ENCODE measurements at places on chromosomes 2 and 18.

- peak; percentile 9 for DNase-seq
These were observed 102.4 kb downstream of the GALNT3 start for GRCh38 chr2:165691615-165692014.

GRCh38 chr2:172252154-172252553 lies 149.5 kb upstream of the DLX2 start:
- DNase-seq = no peak

GRCh38 chr2:147214914-147215313 lies 629.9 kb upstream of the ACVR2A start:
- no peak for DNase-seq

DNA sequence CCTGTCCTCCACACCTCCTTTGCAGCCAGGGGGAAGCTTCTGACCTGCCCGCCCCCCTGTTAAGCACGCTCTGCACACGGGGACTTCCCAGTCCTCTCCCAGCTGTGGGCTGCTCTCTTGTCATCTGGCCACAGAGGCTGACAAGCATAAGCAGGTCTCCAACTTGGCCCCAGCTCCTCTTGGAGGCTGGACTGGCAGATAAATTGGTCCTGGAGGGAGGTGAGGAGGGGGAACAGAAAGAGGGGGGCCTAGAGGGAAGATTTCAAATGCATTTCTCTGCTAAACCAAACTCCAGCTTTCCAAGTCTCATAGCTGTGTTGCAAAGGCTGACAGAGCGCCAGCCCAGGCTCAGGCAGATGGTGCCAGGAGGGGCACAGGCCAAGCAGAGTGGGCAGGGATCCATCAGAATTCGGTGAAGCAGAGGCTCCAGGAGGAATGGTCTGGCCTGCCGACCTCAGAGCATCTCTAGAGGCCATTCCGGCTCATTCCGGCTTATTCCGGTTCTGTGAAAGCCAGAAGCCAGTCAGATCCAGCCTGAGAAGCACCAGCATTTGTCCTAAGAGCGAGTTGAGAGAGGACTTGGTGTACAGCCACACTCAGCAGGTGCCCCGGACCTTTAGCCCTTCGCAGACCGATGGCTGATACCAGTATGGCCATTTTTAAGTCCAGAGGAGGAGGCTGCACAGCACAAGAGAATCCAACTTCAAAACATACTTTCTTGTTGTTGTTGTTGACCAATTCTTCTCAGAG lies 508.9 kb upstream of the MYT1L start:
- no peak for DNase-seq

DNA sequence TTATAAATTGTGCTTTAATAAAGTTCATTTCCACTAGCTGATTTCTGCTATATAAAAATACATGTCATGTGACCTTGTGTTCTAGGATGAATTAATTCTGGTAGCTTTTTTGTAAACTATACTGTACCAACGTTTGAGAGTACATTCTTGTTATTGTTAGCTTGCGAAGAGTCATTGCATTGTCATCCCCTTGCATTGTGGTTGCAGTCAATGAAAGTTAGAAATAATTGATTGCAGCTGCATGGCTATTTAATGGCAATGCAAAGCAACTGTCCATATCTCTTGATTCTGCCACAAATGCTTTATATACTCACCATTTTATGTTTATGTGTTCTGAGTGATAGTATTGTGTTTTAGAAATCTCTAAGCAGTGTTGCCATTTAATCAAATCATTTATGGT lies 91.6 kb downstream of the ZNF407 start:
- no peak for DNase-seq

DNA sequence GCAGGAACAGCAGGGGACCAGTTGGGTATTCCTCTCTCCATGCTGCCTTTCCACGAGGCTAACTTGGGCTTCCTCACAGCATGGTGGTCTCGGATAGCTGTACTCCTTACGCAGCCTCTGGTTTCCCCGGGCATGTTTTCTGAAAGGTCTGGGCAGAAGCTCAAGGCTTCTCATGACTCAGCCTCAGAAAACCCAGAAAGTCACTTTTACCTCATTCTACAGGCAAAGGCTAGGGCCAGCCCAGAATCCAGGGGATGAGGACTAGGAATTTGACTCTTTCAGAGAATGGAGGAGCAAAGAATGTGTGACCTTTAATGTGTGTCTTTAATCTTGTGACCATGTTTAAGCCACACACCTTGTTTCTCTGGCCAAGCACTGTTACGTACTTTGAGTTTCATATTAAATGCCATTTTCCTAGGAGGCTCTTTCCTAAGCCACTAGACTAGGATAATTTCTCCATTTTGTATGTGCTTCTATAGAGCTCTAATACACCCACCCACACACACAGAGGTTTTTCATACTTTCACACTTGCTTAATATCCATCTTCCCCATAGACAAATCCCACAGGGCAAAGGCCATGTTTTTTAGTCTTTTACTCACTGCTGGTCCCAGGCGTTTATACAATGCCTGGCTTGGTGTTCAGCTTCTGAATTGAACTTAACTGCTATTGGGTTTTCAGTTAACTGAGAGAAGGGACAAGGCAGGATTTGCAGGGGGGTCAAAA lies 77.3 kb downstream of the LONRF2 start:
- DNase-seq = no peak

GRCh38 chr2:71609029-71609428 lies 155.7 kb downstream of the DYSF start:
- peak; percentile 13 for DNase-seq

Measured in H7 (cell line).